ENCODE measurements at places on chromosomes 2 and 18. TPM values are rescaled to one million over a fixed set of nuclear protein-coding genes. Genes with fewer than 3 reads are reported as not detected.
A peak's percentile ranks its signal among the peaks of the same experiment; 100 is the strongest.

GRCh38 chr2:73964223-73964622, 20.5 kb upstream of the TET3 start:
- no peak for DNase-seq

DNA sequence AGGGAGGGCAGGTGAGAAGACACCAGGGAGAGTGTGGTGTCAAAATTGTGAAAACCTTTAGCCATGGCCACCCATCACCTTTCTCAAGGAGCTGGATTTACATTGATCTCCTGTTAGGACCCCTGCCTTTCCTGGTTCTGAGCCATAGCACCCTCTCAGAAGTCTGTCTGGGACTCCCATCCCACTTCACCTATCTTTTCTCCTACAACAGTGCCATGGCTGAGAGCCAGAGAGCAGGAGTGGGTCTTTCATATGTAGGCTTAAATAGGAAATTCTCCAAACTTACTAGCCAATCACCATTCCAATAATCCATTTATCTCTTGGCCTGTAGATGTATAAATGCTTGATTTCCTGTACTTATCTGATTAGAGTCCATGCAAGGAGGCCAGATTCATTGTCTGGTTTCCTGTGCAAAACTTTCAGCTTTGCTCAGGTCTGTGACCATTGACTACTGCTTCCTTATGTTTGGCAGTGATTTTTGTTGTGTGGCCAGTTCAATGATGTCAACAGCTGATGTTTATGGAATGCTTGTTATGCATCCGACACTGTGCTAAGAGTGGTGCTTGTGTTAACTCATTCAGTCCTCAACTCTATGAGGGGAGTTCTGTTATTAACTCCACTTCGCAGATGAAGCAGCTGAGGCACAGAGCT, 57.6 kb upstream of the IGFBP5 start:
- peak; percentile 14 for DNase-seq

Gene PTPRN
- total RNA-seq = not detected

Gene DNAJC5G
- total RNA-seq = 2.4 TPM

DNA sequence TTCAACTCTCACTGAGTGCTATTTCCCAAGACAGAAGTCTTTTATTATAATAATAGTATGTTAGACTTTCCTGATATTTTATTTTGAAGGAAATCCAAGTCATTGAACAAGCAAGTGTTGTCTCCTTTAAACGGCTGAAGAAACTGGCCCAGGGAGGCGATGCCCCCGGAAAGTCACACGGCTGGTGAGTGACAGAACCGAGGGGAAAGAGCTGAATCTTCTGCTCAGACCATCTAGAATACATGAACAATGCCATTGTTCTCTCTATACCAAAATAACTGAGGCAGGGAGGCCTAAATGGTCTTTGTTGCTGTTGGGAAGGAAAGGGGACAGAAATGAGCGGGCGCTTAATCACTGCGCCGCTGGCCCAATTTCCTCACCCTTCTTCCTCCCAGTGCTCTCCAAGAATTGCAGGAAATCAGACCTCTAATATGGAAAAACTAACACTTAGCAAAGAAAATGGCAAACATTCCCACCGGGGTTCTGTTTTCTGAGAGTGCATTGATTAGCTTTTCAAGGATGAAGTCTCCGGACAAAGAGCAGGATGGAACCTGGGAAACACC, 101.5 kb downstream of the KLF7 start:
- no peak for DNase-seq

DNA sequence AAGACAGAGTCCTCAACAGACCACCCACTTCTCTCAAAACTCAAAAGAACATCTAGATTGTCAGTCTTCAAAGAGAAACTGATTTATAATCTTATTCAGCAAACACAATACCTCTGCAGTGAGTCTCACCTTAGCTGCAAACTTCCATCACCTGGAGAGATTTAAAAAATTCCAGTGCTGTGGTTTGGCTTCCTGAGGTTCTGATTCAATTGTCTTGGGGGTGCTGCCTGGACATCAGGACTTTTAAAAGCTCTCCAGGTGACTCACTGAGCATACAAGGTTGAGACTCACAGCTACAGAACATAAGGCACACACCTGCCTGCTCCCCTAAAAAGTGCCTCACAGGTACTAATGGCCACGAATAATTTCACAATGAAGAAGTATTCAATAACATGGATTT, 40.3 kb downstream of the RNF152 start:
- DNase-seq = no peak

Data from A673 (cell line).